Stimulated activated naive CD8-positive, alpha-beta T cell treated with anti-CD3 and anti-CD28 coated beads, Interleukin-15, Interleukin-2, amounts not matched to agents 100 U/mL and 50 U/mL, for 24 hours (primary cell): ENCODE measurements at places on chromosomes 1 and 21.

GRCh38 chr1:233641029-233641428, 27.1 kb downstream of the KCNK1 start:
- no peak for DNase-seq

DNA sequence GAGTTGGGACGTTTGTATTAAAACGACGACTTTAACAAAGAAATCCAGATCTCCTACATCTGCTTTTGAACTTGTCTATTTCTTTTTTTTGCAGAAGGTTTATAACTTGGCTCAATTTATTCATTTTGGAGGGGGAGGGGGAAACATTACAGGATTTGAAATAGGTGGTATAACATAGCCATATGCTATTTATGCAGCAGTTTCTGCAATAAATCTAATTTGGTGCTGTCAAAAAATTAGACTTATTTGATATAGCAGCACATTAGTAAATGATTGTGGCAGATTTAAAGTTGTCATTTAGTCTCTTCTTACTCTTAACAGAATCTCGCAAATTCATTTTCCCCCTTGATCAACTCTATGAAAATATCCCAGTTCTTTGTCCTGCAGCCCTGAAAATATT, 138.2 kb downstream of the SDCCAG8 start:
- no peak for DNase-seq

DNA sequence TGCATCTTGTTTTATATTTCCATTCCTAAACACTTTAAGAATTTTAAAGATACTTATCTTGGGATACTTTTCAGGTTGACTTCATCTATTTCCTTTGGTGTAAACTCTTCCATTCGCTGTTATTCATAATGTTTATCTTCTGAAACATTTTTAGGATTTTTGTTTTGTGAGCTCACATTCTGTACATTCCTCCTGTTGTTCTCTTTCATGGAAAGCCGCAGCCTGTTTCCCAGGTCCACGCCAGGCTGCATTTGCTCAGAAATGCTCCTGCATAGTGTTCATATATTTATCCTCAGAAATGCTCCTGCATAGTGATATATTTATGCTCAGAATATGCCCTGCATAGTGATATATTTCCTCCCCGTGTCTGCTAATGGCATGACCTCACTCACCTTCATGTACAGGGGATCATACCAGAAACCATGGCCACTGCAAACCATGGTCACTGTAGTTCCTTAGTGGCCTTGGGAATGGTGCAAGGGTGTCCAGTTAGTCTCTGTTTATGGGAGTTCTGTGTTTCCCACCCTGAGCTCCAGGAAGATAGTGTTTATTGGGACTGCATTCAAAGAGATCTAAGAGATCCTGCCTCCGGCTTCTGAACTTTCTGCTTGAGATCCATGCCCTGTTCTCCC, 153.9 kb upstream of the GREM2 start:
- DNase-seq, result no peak

- no peak for DNase-seq
Measured at GRCh38 chr21:44426663-44427191, 28.6 kb upstream of the LRRC3 start.

- DNase-seq, result no peak
Measured at GRCh38 chr1:91818713-91818975, 67.3 kb downstream of the TGFBR3 start.

DNA sequence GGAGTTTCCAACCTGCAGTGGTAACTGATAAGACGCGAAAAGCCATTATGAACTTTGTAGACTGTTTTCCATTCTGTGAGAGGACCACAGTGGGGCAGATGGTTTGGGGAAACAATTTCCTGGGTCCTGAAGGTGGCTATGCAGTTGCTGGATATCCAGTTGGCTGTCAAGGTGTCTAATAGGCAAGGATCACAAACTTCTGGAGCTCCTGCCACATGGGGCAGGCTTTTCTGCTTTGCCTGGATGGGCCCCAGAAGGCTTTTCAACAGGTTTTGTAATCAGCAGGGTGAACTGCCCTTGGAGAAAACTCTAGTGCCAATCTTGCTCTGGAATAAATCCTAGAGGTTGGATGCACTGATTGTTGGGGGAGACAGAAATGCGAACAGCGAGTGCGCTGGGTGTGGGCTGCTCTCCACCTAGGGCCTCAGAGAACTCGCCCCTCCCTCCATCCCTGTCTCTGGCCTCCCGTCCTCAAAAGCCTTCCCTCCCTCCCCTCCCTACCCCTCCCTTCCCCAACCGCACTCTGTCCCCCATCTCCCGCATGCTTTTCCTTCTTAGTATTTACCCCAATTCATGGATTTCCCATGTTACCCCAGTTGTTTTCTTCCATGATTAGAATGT, 210.3 kb upstream of the USP24 start:
- no peak for DNase-seq

GRCh38 chr21:35920436-35920835, 139.9 kb downstream of the SETD4 start:
- DNase-seq, result no peak

GRCh38 chr1:7705048-7705907, 65.8 kb upstream of the VAMP3 start:
- DNase-seq, result peak; percentile 20

DNA sequence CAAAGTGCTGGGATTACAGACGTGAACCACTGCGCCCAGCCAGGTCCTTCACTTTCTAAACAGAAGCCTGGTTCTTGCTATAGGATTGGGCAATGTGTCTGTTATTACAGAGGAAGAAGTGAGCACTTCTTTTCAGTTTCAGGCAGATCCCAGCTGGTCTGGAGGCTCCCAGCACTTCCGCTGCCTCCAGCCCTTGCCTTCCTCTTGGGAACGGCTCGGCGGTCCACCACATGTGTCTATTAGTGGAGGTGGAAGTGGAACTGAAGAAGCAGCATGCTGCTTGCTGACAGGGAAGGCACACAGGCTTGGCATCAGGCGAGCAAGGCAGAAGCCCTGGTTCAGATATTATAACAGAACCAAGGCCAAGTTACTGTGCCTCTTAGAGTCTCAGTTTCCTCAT, 17.0 kb downstream of the MKNK1 start:
- DNase-seq, result no peak

- no peak for DNase-seq
Measured at GRCh38 chr21:33162436-33162951, 67.2 kb upstream of the IFNAR2 start.

DNA sequence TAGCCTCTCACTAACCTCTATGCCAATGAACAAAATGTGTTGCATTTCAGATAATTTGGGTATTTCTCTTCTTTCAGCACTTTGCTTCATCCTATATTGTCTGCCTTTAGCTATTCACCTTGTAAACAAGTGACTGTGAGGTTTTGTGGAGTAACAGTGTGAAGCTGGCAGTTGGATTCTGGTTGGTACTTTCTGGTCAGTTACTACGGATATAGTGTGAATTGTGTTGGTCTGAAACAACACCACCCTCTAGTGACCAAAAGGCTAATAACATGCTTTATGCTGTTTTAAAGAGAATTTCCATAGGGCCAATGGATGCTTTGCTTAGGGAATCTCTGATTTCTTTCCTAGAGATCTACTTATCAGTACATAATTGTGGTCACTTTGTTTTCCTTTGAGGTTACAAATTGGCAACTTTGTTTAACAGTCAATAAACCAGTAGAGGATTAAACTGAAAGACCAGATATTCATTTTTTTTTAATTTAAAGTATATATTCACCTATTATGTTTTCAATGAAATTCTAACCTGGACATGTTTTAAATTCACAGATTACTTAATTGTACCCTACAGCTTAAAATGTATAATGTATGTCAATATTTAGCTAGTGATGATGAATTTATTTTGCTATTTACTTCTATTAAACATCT, 2.5 kb upstream of the PTGER3 start:
- no peak for DNase-seq

DNA sequence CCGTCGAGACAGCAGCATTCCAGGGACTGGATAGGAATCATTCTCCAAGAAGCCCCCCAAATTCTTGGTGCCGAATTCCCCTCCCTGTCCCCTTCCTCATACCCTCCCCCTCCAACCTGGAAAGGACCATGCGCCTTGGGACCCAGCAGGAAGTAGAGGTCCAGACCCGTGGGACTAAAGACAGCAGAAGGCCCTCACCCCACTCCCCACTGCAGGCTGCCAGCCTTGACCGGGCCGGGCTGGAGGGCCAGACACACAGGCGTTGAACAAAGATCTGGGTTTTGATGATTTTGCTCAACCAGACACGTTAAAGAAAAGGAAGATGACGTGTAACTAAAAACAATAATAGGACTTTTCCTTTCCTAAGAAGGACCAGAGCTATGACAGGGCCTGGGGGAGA, 286.5 kb downstream of the NPHP4 start:
- DNase-seq, result no peak

- no peak for DNase-seq
Measured at GRCh38 chr1:89257041-89257440, 15.6 kb downstream of the GBP5 start.

GRCh38 chr1:12543740-12544154, 74.3 kb downstream of the DHRS3 start:
- DNase-seq, result no peak
